ENCODE measurements at places on chromosomes 2 and 18.

GRCh38 chr2:238573065-238573778, 146.5 kb downstream of the ASB1 start:
- peak; percentile 14 for DNase-seq

DNA sequence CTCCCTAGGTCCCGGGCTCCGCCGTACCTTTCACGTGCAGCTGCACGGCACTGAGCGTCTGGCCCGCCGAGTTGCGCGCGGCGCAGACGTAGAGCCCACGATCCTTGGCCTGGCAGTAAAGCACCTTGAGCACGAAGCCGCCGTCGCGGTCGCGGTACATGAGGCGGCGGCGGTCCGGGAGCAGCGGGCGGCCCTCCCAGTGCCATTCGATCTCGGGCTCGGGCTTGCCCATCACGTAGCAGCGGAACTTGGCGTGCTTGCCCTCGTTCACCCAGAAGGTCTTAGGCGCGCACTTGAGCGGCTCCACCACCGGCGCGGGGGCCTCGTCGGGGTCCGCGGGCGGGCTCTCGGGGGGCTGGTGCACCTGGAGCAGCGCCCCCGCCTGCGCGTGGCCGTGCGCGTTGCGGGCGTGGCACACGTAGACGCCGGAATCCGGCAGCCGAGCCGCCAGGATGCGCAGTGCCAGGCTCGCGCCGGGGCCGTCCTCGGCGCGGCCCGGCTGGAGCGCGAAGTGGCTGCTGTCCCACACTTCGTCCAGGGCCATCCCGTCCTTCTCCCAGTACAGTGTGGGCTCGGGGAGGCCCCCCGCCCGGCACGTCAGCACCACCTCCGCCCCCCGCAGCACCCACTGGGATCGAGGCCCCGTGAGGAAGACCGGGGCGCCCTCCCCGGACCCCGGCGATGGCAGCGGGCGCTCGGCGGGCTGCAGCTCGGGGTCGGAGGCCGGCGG, 980 bp downstream of the OBSL1 start:
- no peak for DNase-seq

GRCh38 chr2:235511187-235511661, 17.4 kb downstream of the AGAP1 start:
- no peak for DNase-seq

- DNase-seq: no peak
Measured at GRCh38 chr18:71027531-71027930, 738.7 kb downstream of the SOCS6 start.

- DNase-seq: no peak
Measured at GRCh38 chr2:237920673-237921072, 46.1 kb upstream of the UBE2F start.

- DNase-seq: peak; percentile 31
Measured at GRCh38 chr2:41413813-41414485, 633.9 kb upstream of the PKDCC start.

Measured in suppressor macrophage treated with lipopolysaccharide for 1 hour (primary cell).